ENCODE measurements at places on chromosomes 7 and 10.
A peak's percentile ranks its signal among the peaks of the same experiment; 100 is the strongest.

- DNase-seq = no peak
Observed at GRCh38 chr10:12849319-12850181, 152.0 kb downstream of the CCDC3 start.

DNA sequence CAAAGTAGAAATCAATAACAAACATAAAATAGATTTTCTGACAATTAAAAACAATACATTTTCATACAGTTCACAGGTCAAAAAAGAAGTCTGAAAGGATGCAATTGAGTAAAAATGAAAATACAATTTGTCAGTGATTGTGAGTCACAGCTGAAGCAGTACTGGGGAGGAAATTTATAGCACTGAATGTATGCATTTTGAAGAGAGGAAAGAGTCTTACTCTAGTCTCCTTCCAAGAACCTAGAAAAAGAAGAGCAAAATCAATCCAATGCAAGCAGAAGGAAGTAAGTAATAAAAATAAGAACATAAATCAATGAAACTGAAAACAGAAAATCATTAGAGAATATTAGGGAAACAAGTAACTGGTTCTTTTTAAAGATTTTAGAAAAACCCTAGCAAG is 507.2 kb upstream of the IGFBP3 start:
- DNase-seq = no peak

DNA sequence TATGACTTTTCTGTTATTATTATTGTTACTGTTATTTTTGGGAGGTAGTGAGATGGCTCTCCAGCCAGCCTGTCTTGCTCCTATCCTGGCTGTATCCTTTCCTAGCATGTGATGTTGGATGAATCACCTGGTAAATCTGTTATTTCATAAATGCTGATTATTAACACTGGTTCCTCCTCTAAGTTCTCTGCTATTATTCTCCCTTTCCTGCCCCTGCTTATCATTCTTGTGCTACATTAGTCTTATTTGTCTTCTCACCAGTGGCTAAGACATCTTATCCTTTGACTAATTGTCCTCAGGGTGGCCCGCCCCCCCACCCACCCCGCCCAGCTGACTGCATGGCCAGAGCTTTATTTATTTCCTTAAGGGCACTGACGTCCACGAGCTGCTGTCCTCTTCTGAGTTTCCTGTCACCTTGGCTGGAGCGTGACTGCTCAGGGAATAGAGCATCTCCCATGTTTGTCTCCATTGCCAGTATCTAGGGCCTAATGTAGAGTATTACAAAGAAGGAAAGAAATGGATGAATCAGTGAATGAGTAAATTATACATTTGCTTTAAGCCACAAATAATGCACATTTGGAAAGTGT is 110.1 kb upstream of the KLF6 start:
- DNase-seq = no peak

- no peak for DNase-seq
Observed at GRCh38 chr10:60818134-60818770, 40.0 kb downstream of the CDK1 start.

GRCh38 chr10:98299341-98299740 is 31.3 kb upstream of the LOXL4 start:
- DNase-seq = no peak

DNA sequence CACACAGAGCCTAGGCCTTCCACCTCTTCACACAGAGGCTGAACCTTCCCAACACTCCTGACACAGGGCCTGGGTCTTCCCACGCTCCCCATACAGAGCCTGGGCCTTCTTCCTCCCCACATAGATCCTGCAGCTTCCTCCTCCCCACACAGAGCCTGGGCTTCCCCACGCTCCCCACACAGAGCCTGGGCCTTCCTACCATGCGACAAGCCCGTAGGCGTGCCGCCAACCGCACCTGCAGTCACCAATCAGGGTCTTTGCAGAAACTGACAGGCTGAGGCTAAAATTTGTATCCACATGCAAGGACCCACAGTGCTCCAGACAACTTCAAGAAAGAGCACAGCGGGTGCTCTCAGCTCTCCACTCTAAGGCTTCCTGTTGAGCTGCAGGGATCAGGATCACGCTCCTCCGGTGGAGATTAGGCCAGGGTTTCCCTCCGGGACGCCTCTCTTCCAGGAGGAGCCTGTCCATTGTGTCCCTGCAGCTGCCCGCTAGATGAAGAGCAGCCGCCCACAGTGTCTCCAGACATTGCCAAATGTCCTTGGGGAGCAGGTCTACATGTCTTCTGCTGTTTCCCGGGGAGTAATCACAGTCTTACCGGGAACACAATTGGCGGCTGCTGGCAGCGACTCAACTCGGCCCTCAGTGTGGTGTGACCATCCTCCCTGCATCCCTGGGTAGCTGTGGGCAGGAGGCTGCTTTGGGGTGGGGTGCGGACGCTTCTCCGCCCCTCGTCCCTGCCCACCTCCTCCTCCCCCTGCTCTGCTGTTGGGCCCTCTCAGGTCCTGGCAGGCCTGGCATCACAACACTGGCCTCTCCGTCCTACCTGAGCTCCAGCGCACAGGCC is 9.7 kb downstream of the CFAP46 start:
- DNase-seq = no peak

DNA sequence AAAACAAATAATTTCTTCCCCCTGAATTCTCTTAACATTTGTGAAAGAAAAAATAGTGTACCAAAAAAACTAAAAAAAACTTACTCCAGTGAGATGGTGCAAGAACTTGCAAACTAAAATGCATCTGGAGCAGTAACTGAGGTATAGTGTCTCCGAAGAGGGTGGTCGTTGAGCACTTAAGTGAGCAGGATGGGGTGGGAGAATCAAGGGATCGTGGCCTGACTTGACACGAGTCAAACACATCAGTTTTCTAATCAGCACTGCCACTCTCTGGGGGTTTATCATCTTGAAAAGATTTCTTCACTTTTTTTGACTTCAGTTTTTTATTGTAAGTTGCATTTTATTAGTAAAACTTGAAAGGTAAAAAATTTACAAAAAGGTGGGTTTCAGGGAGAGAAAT is 2.5 kb downstream of the ZNF273 start:
- no peak for DNase-seq

DNA sequence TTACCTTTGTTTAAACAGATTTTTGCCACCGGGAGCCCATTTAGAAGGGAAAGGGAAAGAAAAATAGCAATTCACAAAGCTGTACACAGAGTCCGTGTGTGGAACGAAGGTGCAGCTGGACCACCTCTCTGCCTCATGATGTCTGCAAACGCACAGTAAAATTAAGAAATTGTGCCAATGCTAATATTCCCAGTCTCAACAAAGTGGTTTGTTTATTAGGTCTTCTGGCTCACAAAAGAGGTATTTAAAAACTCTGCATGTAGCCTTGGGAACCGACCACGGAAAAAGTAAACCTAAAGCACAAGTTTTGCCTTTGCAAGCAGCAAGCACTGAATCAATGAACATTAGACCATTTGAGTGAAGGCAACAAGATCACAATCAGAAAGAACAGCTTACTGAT is 57.7 kb downstream of the CREB3L2 start:
- no peak for DNase-seq

DNA sequence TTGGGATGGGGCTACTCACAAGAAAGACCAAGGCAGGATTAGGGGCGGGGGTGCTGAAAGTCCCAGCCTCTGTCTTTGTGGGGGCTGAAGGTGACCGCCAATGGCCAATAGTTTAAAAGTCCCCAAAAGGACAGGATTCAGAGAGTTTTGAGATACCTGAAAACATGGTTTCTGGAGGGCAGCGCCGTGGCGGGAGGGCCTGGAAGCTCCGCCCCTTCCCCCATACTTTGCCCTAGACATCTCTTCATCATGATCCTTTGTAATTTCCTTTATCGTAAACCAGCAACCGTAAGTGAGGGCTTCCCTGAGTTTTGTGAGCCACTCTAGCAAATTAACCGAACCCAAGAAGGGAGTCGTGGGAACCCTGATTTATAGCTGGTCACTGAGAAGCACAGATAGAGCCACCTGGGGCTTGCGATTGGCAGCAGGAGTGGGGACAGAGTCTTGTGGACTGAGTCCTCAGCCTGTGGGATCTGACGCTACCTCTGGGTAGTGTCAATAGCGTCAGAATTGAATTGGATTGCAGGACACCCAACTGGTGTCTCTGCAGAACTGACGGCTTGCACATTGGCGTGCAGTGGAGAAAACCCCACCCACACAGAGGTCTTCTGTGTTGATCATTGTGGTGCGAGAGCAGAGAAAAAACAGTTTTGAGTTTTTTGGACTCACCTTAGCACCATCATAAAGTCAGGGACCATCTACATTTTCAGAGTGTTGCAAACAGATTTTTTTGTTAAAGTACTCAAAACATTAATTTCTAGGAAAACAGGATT is 169.3 kb downstream of the USP6NL start:
- no peak for DNase-seq

DNA sequence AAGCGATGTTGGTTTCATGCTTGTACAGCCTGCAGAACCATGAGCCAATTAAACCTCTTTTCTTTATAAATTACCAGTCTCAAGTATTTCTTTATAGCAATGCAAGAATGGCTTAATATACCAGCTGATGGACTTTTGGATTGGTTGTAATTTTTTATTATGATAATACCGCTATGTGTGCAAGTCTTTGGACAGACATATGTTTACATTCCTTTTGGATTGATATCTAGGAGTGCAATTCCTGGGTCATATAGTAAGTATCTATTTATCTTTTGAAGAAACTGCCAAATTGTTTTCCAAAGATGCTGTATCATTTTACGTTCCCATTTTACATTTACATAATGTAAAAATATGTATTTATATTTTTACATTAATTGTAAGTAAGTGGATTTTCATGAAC is 81.2 kb upstream of the PIP4K2A start:
- DNase-seq = no peak

GRCh38 chr10:70816220-70816894 is 609 bp downstream of the SGPL1 start:
- DNase-seq = peak; percentile 14

GRCh38 chr10:3987143-3987974 is 202.3 kb upstream of the KLF6 start:
- no peak for DNase-seq

GRCh38 chr7:70183278-70183677 is 585.0 kb downstream of the AUTS2 start:
- no peak for DNase-seq

- no peak for DNase-seq
Observed at GRCh38 chr10:34319197-34319846, 495.8 kb downstream of the PARD3 start.

GRCh38 chr7:142104550-142105527 is 6.7 kb upstream of the MGAM2 start:
- DNase-seq = no peak

DNA sequence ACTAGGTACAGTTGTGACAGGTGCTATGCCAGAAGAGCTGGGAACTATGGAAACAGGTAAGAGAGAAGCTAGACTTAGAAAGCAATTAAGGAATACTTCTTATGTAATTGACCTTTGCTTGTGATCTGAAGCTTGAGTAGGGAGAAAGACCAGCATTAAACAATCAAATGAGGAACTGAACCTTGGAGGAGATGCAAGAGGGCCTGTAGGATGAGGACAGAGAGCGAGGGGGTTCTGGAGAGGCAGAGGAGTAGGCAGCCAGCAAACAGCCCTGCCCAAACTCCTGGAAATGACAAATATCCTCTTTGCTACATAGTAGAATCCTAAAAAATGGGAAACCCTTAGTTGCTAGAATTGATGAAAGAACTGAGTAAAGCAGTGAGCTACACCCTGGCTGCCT is 41.6 kb upstream of the FAM204A start:
- DNase-seq = no peak

GRCh38 chr10:1180836-1181235 is 124.7 kb downstream of the WDR37 start:
- no peak for DNase-seq

GRCh38 chr10:9024210-9024609 is 969.7 kb downstream of the GATA3 start:
- DNase-seq = no peak

GRCh38 chr7:74395745-74396311 is 57.9 kb upstream of the GTF2IRD1 start:
- DNase-seq = no peak

DNA sequence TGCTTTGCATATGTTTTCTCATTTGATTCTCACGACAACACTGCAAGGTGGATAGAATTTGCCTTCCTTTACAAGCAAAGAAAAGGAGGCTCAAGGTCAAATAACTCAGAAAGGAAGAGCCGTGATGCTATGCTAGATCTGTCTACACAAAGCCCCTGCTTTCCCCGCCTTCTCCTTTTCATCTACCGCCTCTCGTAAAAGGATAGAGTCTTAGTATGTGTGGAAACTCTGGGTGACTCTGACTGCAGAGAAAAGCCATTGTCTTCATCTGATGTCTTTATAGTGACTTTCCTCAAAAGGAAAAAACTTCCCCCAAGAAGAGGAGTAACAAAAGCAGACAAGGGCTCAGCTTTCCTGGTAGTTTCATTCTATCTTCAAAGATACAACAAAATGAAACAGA is 292.7 kb downstream of the ACTR3B start:
- no peak for DNase-seq

GRCh38 chr7:44320794-44321371 is 4.5 kb downstream of the CAMK2B start:
- no peak for DNase-seq

DNA sequence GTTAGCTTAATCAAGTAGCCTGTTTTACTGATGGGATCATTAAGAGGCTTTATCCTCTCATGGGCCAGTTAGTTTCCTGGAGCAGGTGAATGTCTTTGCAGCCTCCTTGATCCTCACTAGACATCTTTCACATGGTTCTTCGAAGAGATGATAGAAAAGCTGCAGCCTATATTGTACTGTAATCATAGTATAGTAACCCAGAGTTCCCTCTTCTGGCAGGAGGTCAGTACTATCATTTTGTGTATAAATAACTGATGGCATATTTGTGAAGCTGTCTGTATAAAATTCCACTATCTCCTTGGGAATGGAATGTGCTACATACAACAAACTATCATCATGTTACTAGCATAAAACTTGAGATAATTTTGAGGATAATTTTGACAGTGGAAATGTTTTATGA is 123.8 kb upstream of the PRPS1L1 start:
- DNase-seq = no peak

- no peak for DNase-seq
Observed at GRCh38 chr10:30160271-30160982, 101.0 kb upstream of the JCAD start.

DNA sequence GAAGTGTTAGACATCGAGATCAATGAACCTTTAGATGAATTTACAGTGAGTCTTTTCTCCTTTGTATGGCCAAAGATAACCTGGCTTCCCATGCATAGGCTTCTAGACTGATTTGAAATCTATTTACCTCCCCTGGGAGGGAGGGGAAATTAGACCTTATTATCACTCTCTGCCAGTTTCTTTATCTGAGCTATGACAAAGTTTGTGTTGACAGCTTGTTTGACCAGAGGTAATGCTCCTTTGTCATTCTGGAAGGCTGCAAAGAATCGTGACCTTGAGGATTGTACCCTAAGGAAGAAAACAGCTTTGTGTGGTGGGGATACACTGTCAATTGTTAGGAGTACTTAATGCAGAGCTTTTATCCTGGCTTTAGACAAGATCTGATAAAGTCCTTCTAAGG is 36.4 kb downstream of the RBM33 start:
- DNase-seq = no peak
